ENCODE measurements at places on chromosomes 3 and 15.
A peak's percentile ranks its signal among the peaks of the same experiment; 100 is the strongest.

GRCh38 chr3:134370611-134371531 is 3.4 kb downstream of the AMOTL2 start:
- DNase-seq, result no peak

GRCh38 chr3:171376596-171376947 is 83.6 kb downstream of the TNIK start:
- no peak for DNase-seq

DNA sequence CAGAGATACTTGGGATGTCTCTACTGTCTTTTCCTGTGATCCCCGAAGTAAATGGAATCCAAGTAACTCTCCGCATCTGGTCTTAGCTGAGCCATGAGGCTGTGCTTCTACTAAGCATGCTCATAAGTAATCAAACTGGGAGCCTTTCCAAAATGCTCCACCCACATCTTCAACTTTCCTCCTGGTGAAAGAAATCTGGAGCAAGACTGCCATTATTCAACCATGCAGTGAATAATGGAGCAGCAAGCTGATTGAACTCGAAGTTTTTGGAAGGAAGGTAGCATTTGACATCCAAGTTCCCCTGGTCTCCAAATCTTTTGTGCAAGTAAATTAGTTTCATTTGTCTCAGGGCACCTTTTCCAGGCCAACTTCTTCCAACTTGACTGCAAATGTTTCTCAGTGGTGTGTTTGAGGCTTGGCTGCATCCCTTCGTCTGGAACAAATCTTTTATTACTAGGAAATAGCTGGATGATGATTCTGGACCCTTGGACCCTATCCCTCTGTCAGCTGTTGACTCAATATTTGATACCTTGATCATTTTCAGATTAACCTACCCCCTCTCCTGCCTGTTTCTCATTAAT is 19.4 kb downstream of the GXYLT2 start:
- DNase-seq, result peak; percentile 77

- DNase-seq, result no peak
Measured at GRCh38 chr3:25153561-25153960, 274.5 kb upstream of the RARB start.

DNA sequence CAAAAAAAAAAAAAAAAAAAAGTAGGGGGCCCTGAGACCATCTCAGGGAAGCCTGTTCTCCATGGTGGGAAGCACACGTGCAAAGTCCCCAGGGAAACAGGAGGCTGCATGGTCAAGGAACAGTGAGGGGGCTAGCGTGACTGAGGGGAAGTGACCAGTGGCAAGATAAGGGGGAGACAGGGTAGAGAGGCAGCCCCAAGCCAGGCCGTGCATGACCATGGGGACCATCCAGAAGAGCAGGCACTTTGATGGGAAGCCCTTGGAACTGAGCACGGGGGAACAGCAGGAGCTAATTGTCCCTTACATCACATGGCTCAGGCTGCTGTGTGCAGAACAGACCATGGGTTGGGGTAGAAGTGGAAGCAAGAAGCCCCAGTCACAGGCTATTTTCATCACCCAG is 196.2 kb downstream of the NTRK3 start:
- DNase-seq, result no peak

GRCh38 chr15:78306176-78306774 is 6.9 kb upstream of the SKIC8 start:
- no peak for DNase-seq

DNA sequence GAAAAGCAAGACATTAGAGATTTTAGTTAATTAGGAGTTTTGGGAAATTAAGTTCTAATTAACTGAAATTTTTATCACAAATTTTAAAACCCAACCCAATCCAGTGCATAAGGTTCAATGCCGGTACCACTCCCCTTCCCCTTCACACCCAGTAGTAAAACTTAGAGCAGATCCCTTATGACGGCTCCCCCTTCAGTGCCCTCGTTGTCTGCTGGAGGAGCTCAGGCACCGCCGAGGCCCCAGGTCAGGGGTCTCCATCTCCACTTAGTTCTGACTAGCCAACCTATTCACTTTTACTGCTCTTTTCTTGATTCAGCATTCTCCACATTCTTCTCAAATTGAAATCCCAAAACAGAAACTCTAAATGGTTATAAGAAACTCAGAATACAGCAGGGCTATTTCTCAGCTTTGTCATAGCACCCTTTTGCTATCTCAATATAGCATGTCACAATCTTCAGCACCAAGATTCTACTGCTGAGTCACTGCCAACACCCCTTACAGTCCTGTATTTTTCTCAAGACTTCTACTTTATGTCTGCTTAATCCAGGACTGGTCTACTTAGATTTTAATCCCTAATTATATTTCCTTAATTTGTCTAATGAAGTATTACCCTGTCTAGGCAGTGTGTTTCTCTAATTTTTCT is 39.8 kb downstream of the TUBGCP4 start:
- no peak for DNase-seq

DNA sequence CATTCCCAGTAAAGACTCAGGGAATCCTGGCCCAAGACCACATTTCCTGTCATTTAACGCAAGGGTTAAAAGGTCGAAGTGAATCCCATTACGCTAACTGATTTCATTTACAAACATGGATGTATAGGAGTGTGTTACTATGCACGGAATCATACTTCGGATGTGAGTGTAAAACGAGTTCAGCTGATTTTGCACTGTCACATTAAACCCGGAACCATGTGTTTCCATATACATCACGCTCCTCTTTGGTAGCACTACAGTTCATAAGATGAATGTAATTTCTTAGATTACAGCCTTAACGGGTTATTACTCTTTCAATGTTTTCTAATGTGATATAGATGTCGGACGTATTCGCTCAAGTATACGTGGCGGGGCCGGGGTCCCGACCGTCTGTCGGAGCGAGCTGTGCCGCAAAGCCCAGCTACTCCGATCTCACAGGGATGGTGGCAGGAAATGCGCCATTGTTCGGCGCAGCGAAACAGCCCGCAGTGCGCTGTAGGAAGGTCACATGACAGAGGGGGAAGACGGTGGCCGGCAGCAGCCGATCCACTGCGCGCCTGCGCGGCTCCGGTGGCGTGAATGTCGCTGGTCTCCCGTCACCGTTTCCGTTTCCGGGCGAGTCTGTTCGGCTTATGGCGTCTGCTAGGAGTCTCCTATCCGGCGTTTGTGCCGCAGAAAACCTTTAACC is 97.3 kb downstream of the NPAP1 start:
- peak; percentile 89 for DNase-seq

- DNase-seq, result no peak
Measured at GRCh38 chr3:14532691-14533456, 7.3 kb downstream of the GRIP2 start.

- DNase-seq, result no peak
Measured at GRCh38 chr15:55108448-55108847, 88.3 kb downstream of the RSL24D1 start.

- no peak for DNase-seq
Measured at GRCh38 chr15:29690765-29691475, 131.3 kb downstream of the TJP1 start.

GRCh38 chr3:136632625-136633081 is 119.5 kb downstream of the STAG1 start:
- DNase-seq, result no peak

GRCh38 chr3:66592927-66593625 is 92.3 kb upstream of the LRIG1 start:
- DNase-seq, result no peak

DNA sequence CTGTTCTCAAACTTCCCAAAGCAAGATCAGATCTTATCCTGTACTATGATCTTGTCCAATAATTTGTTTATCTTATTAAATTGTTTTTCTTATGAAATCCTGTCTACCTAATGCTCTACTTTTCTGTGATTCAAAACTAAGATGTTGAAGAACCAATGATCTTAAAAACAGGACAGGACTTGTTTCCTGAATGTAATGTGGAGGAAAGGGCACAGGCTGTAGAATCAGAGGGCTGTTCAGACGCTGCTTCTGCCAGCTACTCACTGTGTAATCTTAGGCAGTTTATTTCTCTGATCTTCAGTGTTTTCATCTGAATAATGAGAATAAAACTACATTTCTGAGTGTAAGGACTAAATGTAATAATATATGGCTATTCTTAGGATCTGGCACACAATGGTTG is 20.1 kb upstream of the DMXL2 start:
- DNase-seq, result no peak

- no peak for DNase-seq
Measured at GRCh38 chr15:91209726-91210125, 109.7 kb downstream of the SV2B start.

- DNase-seq, result no peak
Measured at GRCh38 chr3:108008106-108008505, 82.7 kb downstream of the CD47 start.

- no peak for DNase-seq
Measured at GRCh38 chr15:71511796-71512681, 298.3 kb upstream of the NR2E3 start.

DNA sequence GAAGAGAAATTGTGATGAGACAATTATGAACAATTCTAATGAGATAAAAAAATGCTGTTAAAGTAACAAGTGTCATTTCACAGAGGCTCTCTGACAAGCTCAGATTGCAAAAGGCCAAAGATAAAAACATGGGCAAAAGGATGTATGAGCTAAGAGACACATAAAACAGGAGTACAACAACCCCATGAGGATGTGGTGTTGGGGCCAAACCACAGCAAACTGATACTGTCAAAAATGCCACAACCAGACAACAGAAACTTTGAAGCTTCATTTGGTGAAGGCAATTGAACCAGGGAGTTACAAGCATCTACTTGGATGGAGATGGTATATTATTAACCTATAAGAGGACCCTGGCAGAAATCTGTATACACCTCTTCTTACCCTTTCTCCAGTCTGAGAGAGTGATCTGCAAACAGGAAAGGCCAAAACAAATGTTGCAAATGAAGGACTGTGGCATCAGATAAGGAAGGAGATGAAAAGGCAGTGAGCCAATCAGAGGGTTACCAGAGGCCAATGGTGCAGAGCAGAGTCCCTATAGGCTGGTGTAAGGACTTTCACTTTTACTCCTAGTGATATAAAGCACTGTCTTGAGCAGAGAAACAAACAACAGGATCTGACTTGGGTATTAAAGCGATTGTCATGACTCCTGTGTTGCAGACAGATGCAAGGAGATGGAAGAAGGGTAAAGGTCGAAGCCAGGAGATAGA is 659.0 kb downstream of the NTRK3 start:
- DNase-seq, result no peak

GRCh38 chr3:109920749-109921148 is 583.4 kb upstream of the DPPA4 start:
- DNase-seq, result no peak

- no peak for DNase-seq
Measured at GRCh38 chr3:148453781-148454191, 243.9 kb upstream of the AGTR1 start.

GRCh38 chr3:13590841-13591520 is 42.1 kb downstream of the FBLN2 start:
- DNase-seq, result no peak

DNA sequence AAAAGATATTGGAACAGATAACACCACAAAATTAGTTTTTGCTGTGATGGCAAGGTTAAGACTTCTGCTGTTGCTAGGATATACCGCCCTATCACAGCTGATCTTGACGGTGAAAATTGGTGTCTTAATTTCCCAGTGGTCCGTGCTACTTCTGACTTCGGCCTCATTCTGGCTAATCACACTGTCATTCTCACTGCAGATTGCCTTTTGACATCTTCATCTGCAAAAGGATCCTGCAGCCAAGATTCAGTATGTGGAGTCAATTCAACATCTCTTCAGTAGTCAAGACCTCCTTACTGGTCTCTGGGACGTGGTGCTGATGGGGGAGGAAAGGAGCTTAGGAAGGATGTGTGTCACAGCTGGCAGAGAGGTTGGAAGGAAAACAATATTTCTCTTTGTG is 438.6 kb downstream of the WDR72 start:
- no peak for DNase-seq

GRCh38 chr15:67941648-67942310 is 101.9 kb upstream of the RNU6-1 start:
- DNase-seq, result no peak

GRCh38 chr3:117490716-117491115 is 781.1 kb downstream of the TUSC7 start:
- peak; percentile 2 for DNase-seq

GRCh38 chr3:157174290-157174648 is 14.3 kb upstream of the CCNL1 start:
- no peak for DNase-seq

- no peak for DNase-seq
Measured at GRCh38 chr3:101812895-101813294, 33.9 kb downstream of the NXPE3 start.

GRCh38 chr15:67094001-67094826 is 28.8 kb downstream of the SMAD3 start:
- DNase-seq, result no peak

- DNase-seq, result no peak
Measured at GRCh38 chr3:88863196-88863595, 244.2 kb upstream of the EPHA3 start.

DNA sequence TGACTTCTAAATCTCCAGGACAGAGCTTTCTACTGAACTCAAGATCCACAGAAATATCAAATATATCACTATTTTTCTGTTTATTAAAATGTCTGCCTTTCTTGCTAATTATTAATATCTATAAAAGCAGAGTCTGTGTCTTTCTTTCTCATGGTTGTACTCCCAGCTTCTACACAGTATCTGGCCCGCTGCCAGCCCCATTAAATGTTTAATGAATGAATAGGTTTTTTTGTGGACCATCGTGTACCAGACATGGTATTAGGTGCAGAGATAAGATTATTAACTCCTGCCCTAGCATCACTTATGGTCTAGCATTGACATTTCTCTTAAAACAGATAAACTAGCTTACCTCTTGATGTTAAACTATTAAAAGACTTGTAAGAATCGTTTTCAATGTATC is 111.4 kb upstream of the RBMS3 start:
- no peak for DNase-seq

GRCh38 chr15:70792171-70792573 is 28.8 kb upstream of the UACA start:
- no peak for DNase-seq

GRCh38 chr3:136078421-136079364 is 113.2 kb downstream of the PPP2R3A start:
- peak; percentile 16 for DNase-seq

DNA sequence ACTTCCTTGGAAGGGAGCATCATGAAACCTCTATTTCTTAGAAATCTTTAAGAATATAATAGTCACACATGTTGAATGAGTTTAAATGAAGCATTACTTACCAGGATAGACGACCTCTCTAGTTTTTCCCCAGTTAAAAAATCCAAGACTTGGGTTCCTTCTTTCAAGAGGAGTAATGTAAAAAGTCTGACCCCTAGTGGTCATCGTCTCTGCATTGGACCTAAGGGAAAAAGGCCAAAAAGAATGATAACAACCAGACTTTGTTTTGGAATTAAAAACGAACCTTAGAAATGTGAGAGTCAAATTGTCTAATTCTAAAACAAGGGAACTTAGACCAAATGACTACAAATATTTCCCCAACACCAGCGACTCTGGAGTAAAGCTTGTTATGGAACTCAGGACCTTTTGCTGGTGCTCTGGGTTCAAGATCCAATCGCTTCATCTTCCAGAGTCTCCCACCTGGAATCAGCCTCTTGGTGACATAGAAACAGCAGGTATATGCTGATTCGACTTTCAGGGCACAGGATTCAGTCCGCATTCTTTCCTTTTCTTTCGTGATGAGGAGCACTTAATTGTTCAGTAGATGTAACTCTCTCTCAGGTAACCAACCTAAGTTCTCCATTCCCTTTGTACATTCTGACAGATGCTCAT is 214.8 kb upstream of the TPRG1 start:
- DNase-seq, result no peak

- peak; percentile 11 for DNase-seq
Measured at GRCh38 chr3:192957441-192958021, 39.9 kb upstream of the MB21D2 start.

Measured in right lung (tissue), 10 donors.